CD4-positive, alpha-beta T cell (primary cell): ENCODE measurements at places on chromosomes 6 and 20.

- DNase-seq: no peak
Measured at GRCh38 chr20:62134735-62135231, 8.4 kb downstream of the PSMA7 start.

DNA sequence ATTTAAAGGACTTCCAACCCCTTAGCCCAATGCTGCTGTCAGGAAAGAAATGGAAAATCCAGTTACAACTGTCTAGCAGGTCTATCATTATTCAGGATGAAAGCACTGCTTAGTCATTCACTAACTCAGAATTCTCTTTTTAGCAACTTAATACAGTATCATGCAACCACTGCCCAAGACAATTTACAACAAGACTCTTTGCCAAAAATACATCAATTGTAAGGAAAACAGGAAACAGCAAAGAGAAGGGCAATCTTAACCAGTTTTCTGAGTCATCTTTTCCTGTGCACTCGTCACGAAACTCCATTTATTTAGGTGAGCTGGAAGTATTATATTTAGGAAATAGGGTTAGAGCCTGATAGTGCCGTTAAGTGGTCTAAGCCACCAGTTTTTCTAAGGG is 1197.7 kb upstream of the CITED2 start:
- no peak for DNase-seq

GRCh38 chr6:129030215-129030614 is 147.3 kb downstream of the LAMA2 start:
- DNase-seq: no peak

GRCh38 chr20:36768768-36769430 is 4.7 kb downstream of the DSN1 start:
- no peak for DNase-seq

DNA sequence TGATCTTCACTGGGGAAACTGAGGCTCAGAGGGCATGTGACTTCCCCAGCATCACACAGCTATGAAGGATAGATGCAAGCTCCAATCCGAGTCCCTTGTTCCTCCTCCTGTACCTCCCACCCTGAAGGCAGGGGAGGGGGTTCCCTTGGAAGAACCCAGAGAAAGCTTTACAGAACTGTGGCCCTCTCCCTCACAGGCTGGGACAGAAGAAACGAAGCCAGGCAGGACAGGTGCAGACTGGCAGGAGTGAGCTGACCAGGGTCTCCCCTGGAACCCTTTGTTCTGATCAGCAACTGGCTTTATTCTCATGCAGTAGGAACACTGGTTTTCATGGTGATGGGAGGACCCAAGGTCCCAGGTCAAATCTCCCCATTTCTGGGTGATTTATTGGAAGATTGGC is 90.2 kb downstream of the TMEM242 start:
- no peak for DNase-seq
